ENCODE measurements at places on chromosomes 11 and 22.

DNA sequence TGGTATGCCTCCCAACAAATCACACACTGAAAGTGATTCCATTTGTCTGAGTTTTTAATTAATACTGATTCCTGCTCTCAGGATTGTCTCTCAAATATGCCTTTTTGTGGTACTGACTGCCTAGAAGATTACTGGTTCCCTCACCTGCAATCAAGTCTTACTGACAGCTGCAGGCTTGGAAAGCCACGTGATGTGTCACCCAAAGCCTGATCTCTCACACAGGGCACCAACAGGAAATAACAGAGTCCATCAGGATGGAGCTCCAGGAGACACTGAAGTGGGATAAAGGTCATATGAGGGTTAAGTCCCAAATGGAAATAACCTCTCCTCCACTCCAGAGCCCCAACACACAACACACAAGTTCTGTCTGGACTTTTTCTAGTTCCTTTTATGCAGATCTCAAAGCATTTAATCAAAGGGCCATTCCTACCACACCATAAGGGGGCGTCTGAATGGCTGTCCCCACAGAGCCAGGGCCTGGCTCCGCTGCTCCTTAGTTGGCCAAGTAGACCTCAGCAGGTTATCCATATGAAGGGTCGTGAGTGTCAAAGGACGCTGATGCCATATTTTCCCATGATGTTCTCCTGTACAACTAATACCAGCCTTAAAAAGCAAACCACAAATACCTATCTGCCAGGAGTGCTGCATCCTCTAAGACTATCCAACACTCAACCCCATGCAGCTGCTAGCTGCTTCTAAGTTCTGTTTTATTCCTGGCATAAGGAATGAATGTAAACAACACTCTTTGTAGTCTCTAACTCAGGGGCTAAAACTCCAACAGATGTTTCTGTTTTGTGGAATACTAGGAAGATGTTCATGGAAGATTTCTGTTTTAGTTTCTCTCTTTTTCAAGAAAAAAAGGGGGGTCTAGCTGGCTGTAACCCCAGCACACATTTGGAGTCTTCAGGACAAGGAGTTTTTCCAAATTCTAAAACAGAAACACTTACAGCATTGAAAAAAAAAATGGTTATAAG, 13.0 kb downstream of the SCUBE2 start:
- no peak for DNase-seq

DNA sequence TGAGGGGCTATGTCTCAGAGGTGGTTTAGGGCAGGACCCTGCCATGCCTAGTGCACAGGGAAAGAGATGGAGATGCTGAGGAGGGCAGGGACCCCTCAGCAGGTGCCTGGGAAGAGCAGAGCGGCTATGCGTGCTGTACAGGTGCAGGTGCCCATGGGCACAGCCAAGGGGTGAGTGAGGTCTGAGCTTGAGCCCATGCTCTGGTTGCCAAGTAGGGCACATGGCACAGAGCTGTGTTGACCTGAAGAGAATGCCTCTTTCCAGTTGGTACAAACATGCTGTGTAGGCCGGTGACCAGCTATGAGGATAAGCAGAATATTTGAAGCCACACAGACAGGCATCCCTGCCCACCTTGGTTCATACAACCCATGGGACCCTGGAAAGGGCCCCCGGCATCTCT, 65.8 kb upstream of the NECTIN1 start:
- DNase-seq, result no peak

DNA sequence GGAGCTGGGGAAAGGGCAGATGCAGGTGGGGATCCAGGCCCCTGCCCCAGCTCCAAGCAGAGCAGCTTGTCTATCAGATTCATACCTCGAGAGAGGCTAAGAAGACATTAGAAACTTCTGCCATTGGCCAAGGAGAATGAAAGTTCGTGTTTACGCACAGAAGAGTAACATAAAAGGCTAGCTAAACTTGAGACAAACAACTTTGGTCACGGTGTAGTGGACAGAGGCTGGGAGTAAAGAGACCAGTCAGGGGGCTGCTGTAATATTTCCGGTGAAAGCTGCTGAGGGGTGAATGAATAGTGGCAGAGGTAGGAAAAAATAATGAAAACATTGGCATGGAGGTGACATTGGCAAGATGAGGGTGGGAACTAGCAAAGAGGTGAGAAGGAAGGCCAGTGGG, 22.9 kb downstream of the PHF21B start:
- no peak for DNase-seq

DNA sequence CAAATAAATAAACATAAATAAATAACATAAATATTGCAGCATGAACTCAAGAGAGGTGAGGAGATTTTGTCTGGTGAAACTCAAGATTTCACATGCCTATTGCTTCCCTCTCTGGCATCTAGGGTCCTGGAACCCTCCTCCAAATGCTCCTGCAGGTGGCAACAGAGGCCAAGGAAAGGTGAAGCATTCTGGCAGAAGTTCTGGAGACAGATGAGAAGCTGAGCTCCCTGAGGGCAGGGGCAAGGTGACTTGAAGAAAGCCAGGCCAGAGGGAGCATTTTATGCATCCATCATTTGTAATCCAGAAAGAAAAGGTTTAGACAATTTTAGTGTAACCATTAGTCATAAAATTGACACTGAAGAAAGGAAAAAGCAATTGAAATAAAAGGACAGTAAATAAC, 64.9 kb downstream of the ENDOD1 start:
- no peak for DNase-seq

- DNase-seq, result no peak
Measured at GRCh38 chr11:48006301-48006992, 26.1 kb downstream of the PTPRJ start.

DNA sequence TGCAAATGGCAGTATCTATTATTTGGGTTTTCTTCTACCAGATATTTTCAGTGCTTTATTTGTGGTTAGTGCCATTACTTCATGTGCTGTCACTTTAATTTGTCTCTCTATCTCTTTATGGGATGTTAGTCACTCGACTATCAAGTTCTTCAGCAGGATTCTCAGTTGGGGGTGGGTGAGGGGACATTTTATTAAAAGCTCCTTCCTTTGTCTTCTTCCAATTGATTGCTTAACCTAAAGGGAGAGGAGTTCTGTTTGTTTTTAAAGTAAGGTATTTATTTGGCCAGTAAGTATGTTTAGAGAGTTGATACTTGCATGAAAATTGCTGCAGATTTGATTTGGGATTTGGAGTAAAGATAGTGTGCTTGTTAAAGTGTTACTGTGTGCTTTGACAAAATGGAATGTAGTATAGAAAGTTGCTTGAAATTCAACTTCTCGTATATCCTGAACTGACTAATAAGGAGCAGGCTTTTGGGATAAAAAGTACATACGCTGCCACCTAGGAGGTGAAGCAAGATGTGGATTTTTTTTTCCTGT, 10.3 kb downstream of the YAP1 start:
- DNase-seq, result no peak

- no peak for DNase-seq
Measured at GRCh38 chr11:11864803-11865202, 23.0 kb downstream of the USP47 start.

DNA sequence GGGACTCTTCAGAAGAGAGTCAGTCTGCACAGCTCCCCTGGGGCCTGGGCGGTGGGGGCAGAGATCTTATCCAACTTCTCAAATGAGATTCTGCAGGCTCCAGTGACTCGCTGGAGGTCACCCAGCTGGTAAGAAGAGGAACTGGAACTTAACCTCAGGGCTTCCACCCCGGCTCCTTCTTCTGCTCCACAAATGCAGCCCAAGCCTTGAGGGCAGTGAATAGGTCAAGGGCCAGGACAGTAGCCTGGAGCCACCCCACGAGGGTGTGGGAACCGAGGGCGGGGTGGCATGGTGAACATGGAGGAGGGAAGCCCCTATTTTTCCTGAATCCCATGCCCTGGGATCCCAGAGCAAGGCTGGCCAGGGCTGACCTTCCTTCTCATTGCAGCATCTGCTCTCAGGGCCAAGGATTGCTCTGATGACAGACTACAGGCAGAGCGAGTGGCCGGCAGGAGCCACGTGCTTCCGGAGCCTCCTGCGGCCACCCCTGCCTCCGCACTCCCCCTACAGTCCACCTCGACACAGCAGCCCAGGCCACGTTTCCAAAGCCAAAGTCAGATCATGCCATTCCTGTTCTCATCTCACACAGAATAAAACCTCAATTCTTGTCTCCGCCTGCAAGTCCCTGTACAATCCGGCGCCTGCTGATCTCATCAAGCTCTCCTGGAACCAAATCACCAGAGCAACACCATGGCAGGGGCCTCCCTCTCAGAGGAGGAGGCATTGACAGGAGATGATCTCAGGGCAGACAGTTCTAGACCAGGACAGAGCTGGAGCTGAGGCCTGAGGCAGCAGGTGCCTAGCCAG, 21.1 kb upstream of the UPK3A start:
- DNase-seq, result no peak

DNA sequence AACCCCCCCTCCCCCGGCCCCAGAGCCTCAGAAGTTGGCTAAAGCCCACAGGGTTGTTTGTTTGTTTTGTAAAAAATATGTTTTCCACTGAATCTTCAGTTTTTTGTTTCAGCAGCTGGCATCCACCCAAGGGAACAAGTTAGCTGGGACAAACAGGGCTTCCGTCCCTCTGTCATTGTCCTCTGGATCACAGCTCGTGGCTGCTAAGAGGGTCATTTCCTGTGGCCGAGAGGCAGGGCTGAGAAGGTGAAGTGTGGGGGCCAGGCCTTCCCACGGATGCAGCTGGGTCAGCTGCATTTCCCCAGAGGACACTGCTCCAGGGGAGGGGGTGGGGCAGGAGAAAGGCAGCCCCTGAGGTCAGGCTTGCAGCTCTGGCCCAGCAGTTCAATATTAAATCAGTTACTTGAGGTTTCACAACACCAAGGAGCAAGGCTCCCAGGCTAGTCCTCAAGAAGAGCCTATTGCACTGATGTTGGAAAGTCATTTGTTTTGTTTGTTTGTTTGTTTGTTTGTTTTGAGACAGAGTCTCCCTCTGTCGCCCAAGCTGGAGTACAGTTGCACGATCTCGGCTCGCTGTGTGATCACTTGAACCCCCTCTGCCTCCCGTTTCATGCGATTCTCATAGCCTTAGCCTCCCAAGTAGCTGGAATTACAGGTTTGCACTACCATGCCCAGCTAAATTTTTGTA, 34.4 kb upstream of the SMTN start:
- DNase-seq, result no peak

All from naive thymus-derived CD8-positive, alpha-beta T cell (primary cell).